ENCODE measurements at places on chromosomes 13 and 19.
A peak's percentile ranks its signal among the peaks of the same experiment; 100 is the strongest.

DNA sequence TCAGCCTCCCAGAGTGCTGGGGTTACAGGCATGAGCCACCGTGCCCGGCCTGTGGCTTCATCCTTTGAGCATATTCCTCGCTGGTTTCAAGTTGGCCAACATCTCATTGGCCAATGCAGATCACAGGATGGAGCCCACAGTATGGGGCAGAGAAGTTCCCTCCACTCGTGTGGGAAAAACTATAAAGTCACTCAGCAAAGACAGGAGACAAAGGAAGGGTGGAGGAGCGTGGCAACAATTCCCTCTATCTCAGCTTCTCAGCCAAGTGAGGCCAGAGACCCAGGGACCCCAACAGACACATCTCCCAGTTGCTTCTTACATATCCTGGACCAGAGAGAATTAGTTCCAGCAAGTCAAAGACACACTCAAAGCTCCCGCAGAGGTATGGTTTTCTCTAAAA lies 184.6 kb upstream of the SOX1 start:
- DNase-seq: no peak

DNA sequence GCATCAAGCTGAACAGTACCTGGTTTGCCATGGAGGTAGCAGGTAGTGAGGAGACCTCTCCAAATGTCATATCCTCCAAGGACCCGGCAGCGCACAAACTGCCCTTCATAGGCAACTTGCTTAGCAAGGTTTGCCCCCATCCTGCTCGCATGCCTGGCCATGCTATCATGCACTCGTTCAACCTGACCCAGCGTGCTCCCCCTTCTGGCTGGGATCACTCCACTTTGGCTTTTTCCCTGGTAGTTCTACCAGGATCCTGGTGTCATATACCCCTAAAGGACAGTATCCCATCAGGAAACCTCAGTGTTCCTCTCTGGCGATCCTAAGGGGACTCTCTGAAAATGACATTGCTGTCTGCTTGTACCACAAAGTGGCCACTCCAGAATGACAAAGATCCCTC lies 38.6 kb upstream of the ZNF30 start:
- DNase-seq: no peak

DNA sequence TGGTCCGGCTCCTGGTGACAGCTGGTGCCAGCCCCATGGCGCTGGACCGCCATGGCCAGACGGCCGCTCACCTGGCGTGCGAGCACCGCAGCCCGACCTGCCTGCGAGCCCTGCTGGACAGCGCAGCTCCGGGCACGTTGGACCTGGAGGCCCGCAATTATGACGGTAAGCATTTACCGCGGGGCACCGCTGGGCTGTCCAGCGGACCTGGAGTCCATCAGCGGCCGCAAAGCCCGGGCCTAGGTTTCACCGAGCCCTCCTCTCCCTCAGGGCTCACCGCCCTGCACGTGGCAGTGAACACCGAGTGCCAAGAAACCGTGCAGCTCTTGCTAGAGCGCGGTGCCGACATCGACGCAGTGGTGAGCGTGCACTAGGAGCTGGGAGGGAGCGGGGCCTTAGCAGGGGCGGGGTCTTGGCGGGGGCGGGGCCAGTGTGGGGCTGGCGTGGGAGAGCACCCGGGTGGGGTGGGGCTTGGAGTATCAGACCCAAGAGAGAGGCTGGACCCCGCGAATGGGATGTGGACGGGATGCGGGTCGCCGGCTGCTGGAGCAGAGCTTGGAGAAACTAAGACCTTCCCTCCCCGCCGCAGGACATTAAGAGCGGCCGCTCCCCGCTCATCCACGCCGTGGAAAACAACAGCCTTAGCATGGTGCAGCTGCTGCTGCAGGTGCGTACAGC lies 8.7 kb downstream of the BCL3 start:
- DNase-seq: no peak

DNA sequence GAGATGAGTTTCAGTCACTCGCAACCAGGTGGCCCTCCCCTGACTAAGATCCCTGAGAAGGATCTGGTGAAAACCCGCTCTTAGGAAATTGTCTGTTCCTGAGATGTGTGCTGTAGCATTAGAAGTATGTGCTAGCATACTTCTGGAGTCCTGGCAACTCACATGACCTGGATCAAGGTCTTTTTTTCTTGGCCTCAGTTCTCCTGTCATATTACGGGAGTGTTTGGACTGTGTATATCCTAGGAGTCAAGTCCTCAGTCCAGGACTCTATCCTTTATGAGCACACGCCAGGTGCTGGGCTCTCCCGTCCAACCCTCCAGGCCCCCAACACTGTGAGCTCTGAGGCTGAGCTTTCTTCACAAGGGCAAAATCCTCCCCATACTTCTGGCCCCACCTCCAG lies 156.4 kb downstream of the UQCRFS1 start:
- DNase-seq: no peak

DNA sequence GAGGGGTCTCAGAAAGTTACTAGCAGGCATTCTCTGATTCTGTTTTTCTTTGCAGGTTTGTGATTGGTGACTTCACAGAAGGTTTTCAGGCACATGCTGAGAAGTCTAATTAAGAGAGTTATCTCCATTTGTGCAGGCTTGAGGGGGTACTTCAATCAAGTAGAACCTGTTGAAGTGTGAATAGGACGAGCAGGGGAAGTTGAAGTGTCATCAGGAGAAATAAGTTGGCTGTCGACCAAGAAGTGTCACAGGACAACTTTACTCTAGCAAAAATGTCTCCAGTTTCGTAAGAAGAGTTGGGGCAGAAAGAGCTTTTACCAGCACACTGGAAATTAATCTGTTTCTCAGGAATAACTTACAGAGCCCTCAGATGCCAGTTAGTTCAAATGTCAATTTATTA lies 576.5 kb upstream of the SLITRK5 start:
- DNase-seq: no peak

DNA sequence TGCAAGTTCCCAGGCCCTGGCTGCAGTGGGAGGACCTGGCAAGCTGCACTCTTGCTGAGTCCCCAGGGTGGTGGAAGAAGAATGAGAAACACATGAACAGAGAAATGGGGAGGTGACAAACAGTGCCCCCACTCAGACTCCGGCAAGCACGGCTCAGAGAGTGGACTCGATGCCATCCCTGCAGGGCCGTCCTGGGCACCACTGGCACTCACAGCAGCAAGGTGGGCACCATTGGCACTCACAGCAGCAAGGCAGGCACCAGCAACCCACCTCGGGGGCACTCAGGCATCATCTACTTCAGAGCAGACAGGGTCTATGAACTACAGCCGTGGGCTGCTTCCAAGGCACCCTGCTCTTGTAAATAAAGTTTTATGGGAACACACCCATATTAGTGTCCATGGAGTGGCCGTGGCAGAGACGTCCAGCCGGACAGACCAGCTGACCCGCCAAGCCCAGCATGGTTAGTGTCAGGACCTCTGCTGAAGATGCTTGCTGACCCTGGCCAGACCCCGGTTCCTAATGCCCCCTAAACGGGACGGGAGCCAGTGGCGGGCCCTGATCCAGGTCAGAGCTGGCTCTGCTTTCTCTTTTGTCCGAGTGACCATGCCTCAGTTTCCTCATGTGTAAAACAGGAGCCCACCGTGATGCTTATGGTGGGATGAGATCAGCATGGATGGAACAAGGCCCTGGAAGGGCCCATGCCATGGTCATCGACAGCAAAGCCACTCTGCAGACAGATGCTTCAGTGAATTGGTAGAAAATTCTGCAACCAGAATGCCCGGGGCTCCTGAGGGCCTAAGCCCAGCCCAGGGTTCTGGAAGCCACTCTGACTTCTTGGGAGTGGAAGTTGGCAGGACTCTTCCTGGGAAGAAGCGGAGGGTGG lies 2.1 kb upstream of the F10 start:
- DNase-seq: no peak

DNA sequence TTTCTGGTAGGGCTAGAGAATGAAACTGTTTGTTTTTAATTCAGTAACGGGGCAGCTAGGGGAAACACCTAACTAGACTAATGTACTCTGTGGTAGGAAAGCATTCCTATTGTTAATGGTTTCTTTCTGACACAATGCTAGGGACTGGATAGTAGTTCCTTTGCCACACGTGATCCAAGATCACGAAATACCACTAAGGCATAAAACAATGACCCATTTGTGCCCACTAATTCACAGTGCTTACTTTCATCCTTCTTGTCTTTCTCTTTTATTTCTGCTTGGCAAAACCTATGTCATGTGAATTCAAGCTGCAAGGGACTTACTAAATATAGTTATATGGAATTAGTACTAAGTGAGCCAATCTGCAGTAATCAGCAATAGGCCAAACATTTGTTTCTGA lies 834.1 kb upstream of the SLITRK6 start:
- no peak for DNase-seq

DNA sequence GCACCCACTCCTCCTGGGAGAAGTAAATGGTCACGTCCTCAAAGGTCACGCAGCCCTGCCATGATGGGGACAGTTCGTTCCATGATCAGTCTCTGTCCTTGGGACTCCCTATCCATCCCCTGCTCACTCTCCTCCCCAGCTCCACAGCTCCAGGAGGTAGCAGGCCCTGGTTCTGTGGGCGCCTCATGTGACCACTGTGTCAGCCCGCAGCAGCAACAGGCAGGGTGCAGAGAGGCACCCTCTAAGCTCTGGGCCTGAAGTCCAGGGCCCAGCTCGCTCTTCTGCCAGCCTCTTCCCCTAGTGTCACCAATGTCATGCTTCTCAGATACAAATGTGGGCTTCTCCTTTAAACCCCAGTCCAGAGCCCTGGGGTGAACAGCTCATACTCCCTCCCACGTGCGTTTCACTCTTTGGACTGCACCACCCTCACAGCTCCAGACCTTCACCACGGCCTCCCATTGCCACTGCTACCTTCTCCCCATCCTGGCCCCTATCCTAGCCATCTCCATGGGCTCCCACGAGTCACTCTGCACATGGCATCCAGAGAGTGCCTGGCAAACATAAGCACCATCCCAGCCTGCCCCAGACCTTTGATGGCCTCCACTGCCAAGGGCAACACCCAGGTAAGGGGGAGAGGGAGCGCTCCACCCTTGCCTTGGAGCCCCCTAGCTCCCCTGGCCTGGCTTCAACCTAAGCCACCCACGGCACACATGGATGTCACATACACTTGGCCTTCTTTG lies 2.9 kb downstream of the ZNF792 start:
- DNase-seq: no peak

DNA sequence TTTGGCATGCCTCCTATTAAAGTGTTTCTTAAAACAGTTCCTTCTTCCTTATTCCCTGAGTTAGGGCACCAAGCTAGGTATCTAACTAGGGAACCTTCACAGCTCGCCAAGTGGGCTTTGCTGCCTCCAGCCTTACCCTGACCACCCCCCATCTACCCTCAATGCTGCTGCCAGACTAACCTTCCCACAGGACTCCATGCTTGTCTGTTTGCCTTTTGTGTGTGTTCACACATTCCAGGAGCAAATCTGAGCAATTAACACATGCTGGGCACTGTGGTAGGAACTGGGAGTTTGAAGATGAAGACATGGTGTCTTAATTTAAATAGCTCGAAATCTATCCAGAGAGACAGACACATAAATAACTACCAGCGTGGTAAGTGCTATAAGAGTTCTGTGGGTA lies 185.2 kb downstream of the MZT1 start:
- DNase-seq: no peak

DNA sequence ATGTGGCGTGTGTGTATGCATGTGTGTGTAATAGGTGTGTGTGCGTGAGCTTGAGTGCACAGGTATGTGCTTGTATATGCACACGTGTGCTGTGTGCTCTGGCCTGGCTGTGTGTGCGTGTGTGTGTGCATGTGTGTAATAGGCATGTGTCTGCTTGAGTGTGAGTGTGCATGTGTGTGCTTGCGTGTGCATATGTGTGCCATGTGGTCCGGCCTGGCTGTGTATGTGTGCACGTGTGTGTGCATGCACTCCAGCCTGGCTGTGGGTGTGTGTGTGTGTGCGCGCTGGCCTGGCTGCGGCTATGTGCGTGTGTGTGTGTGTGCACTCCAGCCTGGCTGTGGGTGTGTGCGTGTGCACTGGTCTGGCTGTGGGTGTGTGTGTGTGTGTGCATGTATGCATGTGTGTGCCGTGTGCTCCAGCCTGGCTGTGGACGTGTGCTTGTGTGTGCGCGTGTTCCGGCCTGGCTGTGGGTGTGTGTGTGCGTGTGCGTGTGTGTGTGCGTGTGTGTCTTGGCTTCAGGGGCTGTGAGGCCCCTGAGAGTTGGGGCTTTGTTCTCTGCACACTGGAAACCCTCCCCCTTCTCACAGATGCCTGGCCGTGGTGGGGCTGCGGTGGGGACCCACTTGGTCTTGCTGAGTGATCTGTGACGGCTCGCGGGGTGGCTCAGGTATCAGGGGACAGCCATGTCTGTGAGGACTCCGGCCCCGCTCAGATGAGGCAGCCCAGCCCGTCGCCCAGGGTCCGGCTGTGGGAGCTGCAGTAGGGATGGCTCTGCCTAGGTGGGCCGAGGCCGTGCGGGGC lies 8.2 kb downstream of the SPPL2B start:
- DNase-seq: no peak

DNA sequence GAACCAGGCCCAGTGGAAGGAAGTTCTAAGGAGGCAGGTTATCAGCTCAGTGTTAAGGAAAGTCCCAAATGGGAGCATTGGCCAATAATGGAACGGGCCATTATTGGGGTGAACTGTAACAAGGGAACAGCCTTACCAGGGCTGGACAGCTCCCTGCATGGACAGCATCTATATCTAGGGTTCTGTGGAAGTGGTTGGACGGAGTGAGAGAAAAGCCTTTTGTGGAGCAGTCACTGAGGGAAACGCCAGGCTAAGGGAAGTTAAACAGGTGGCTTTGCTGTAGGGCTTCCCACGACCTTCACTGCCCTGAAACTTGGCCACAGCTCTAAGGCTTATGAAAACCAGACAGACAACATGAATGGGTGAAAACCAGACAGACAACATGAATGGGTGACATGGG lies 17.0 kb downstream of the POU2F2 start:
- DNase-seq: no peak

GRCh38 chr19:1864480-1865171 lies 1.2 kb upstream of the KLF16 start:
- DNase-seq: peak; percentile 42
